ENCODE measurements at places on chromosomes 4 and X.

DNA sequence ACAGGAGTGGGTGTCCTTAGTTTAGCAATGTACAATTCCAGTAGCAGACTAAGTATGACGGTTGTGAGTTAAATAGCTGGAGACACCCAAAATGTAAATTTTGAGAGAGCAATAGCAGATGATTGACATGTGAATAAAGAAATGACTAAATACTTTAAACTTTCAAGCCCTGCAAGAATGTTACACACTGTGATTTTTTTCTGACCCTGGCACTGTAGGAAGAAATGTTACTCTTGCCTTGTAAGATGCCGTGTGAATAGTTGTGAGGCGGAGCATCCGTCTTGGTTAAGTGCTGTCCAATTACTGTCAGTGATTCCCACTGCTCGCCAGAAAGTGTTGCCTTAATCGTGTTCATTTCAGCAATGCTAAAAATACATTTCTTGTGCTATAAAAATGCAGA is 1248.1 kb downstream of the RAPGEF2 start:
- no peaks in the 10 kb centered on the region for H3K27me3 ChIP-seq
- H3K4me1 ChIP-seq = no peaks in the 10 kb centered on the region
- no peak overlapping the region for H3K27ac ChIP-seq
- no peak overlapping the region for H3K4me3 ChIP-seq
- H3K36me3 ChIP-seq = no peaks in the 10 kb centered on the region

DNA sequence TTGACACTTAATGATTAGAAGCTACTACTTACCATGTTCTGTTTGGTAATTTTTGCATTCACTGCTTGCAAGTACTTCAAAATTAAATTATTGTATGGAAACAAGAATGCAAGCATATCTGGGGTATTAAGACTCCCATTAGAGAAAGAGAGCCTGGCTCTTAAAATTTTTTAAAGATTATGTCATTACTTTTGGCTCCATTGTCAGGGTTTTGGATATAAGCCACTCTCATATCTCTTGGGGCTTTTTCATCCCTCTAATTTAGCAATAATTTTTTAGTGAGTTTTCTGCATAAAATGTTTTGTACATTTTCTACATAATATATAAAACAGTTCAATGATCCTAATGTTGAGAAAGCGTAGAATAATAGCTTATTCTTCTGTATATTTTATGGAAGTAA is 49.4 kb downstream of the SLC9A6 start:
- DNase-seq = no peak
- H3K36me3 ChIP-seq = peaks cover 4% of the 10 kb centered on the region
- H3K27ac ChIP-seq = no peak overlapping the region
- H3K4me1 ChIP-seq = no peaks in the 10 kb centered on the region
- H3K4me3 ChIP-seq = no peak overlapping the region
- H3K27me3 ChIP-seq = no peaks in the 10 kb centered on the region

DNA sequence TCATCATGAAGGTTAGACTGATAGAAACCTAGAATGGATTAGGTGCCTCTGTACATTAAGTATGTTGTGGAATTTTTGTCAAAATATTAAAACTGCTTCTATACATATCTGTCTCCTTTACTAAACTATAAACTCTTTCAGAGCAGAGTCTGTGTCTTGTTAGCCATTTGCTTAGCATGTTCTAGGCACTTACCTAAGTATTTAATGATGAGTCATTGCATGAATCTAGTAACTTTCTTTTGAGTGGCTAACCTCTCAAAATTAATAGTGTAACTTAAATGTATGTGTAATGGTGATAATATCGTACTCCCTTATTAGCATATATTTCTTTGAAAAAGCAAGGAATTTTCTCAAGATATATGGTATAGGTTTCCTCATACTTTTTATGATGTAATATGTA is 57.8 kb downstream of the RAP1GDS1 start:
- H3K27me3 ChIP-seq = peaks cover 4% of the 10 kb centered on the region
- H3K4me1 ChIP-seq = peaks cover 4% of the 10 kb centered on the region
- H3K4me3 ChIP-seq = no peak overlapping the region
- no peak for DNase-seq
- peaks cover 20% of the 10 kb centered on the region for H3K36me3 ChIP-seq

- H3K36me3 ChIP-seq = no peaks in the 10 kb centered on the region
- no peak overlapping the region for H3K27ac ChIP-seq
Observed at GRCh38 chr4:135244696-135245095, 1043.1 kb upstream of the PABPC4L start.

- H3K4me1 ChIP-seq = peaks cover 31% of the 10 kb centered on the region
- H3K27ac ChIP-seq = no peak overlapping the region
- DNase-seq = peak; percentile 46
- no peaks in the 10 kb centered on the region for H3K36me3 ChIP-seq
- H3K4me3 ChIP-seq = no peak overlapping the region
- peaks cover 2% of the 10 kb centered on the region for H3K27me3 ChIP-seq
Observed at GRCh38 chr4:89489338-89489771, 181.8 kb upstream of the GPRIN3 start.

Measured in WTC11 (cell line).